Testis (tissue), 5 donors: ENCODE measurements at places on chromosomes 13 and 19. TPM values are rescaled to one million over a fixed set of nuclear protein-coding genes. Genes with fewer than 3 reads are reported as not detected.

DNA sequence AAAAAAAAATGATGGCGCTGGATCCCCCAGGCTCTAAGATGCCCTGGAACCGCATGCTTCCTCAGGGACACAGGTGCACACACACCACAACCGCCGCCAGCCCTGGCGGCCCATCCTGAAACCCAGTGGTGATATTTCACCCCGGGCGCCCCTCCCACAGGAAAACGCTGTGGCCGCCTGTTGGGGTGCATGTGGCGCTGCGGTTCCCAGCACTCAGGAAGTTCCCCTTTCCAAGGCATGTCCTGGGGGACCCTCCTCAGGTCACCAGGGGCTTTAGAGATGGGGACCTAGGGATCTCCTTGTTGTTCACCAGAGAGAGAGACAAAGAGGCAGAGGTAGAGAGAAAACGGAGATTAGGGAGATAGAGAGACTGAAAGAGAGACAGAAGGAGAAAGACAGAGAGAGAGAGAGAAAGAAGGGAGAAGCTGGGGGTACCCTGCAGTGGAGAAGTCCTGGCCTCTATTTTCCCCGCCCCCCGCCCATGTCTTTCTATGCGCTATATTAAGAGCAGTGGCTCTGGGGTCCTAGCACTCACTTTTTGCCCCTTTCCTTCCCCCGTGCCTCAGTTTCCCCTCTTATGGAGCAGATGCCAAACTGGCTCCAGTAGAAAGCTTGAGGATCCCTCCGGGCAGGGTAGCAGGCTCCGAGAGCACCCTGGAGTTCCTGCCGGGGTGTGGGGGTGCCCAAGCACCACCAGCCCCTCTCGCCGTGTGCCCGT, 2.3 kb downstream of the ADGRE2 start:
- H3K36me3 ChIP-seq = no peaks in the 10 kb centered on the region
- H3K4me3 ChIP-seq = peak overlapping the region; percentile 48
- no peak overlapping the region for H3K27ac ChIP-seq
- peaks cover 2% of the 10 kb centered on the region for H3K4me1 ChIP-seq
- no peaks in the 10 kb centered on the region for H3K27me3 ChIP-seq

DNA sequence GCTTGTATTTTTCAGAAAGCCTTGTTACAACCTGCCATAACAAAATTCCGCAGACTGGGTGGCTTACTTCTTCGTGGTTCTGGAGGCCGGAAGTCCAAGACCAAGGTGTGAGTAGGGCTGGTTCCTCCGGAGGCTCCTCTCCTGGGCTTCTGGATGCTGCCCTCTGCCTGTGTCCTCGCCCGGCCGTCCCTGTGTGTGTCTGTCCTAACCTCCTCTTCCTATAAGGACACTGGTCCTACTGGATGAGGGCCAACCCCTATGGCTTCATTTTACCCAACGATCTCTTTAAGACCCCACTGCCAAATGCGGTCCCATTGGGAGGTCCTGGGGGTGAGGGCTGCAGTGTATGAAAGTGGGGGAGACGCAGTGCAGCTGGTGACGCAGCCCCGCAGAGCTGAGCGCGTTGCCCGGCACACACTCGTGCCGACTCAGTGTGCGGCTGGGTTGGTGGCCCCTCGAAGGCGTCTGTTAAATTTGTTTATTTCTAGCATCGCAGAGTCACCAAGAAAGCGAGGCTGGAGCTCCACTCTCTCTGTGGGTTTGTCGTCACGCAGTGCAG, 116.7 kb downstream of the SOX1 start:
- H3K36me3 ChIP-seq = no peaks in the 10 kb centered on the region
- H3K27ac ChIP-seq = no peak overlapping the region
- H3K4me3 ChIP-seq = no peak overlapping the region
- no peak for DNase-seq
- H3K4me1 ChIP-seq = no peaks in the 10 kb centered on the region

- H3K27me3 ChIP-seq = no peaks in the 10 kb centered on the region
- no peak overlapping the region for H3K27ac ChIP-seq
- no peak for DNase-seq
- H3K4me1 ChIP-seq = peaks cover 13% of the 10 kb centered on the region
- H3K36me3 ChIP-seq = no peaks in the 10 kb centered on the region
- H3K4me3 ChIP-seq = no peak overlapping the region
These were observed 2.2 kb upstream of the ARHGAP33 start for GRCh38 chr19:35773020-35773806.

GRCh38 chr19:48290771-48291488, 21.0 kb downstream of the ZNF114 start:
- H3K4me1 ChIP-seq = peaks cover 7% of the 10 kb centered on the region
- H3K36me3 ChIP-seq = no peaks in the 10 kb centered on the region
- no peaks in the 10 kb centered on the region for H3K27me3 ChIP-seq
- H3K27ac ChIP-seq = no peak overlapping the region
- peak overlapping the region; percentile 10 for H3K4me3 ChIP-seq
- DNase-seq = peak; percentile 84

The FIZ1 gene
- 17.4 TPM for total RNA-seq

The MCF2L gene
- total RNA-seq = 14.6 TPM

The ZNF575 gene
- total RNA-seq = 1.1 TPM

The HSPB6 gene
- total RNA-seq = 50.9 TPM
